ENCODE measurements at places on chromosomes 1 and 21.

- DNase-seq, result no peak
Observed at GRCh38 chr21:29215709-29216108, 83.0 kb upstream of the BACH1 start.

DNA sequence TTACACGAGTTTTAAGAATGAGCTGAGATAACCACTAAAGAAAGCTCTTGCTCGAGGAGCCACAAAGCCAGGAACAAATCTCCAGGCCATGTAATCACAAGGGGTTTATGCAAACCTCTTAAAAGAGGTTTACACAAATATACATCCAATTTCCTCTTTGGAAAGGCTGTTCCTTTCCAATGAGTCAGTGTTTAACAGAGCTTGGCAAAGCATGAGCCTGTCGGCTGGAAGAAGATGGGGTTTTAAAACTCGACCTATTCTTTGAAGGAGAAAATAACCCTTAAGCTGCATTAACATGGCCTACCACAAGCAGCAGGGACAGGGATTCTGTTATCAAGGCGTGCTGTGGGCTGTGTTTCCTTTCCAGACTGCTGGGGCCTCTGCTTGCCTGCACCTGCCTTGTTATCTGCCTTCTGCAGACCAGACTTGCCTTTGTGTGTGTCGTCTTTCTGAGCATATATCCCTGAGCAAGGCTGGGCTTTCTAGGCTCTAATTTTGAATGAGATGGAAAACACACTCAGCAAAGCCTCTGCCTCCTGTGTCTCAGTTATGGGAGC, 40.6 kb upstream of the CYP2J2 start:
- DNase-seq, result no peak

GRCh38 chr1:196400478-196401451, 207.5 kb downstream of the KCNT2 start:
- DNase-seq, result no peak

GRCh38 chr1:52651904-52652303, 18.9 kb downstream of the SHISAL2A start:
- DNase-seq, result no peak

GRCh38 chr1:61797045-61797755, 54.9 kb downstream of the PATJ start:
- no peak for DNase-seq

DNA sequence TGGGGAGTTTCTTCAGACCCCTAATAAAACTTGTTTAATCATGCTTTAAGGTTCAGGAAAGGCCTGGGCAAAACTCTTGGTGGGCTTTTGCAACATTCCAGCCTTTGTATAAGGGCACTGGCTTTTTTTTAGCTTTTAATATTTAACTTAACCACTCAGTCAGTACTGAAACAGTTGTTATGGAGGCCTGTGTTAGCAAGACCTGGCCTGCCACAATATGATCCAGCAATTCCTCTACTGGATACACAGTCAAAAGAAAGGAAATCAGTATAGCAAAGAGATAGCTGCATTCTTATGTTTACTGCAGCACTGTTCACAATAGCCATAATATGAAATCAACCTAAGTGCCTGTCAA, 75.1 kb upstream of the COG2 start:
- no peak for DNase-seq

- DNase-seq, result no peak
Observed at GRCh38 chr1:26771643-26772321, 16.0 kb upstream of the PIGV start.

DNA sequence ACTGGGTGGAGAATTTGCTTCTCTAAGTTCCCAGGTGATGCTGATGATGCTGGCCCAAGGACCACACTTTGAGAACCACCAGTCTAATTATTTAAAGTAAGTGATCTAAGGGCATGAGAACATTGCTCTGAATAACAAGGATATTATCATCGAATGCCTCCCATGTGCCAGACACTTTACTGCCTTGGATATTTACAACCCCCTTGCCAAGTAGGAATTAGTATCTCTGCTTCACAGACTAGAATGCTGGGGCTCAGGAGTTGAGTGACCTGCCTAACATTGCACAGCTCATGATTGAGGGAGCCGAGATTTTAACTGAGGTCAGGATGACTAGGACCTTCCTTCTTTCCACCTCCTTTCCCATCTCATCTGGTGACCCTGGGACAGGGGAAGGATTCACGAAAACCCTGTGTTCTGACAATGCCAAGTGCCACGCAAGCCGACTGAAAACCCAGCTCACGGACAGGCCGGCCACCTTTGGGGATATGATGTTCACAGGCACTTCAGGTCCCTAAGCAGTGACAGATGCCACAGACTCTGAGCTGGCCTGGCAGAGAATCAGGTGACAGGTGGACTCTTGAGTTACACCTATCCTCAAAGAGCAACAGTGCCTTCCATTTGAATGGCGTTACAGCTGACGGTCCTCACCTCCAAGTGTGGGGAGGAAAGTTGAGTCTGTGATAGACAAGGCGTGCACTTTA, 230.7 kb downstream of the TOMM20 start:
- DNase-seq, result no peak
